ENCODE measurements at places on chromosomes 1 and 21. TPM values are rescaled to one million over a fixed set of nuclear protein-coding genes. Genes with fewer than 3 reads are reported as not detected.

The EPHB2 gene
- 12.4 TPM for total RNA-seq

The SYT2 gene
- not detected for total RNA-seq

The RNU1-2 gene
- total RNA-seq, result not detected

The IPP gene
- 6.8 TPM for total RNA-seq

The KRTAP19-1 gene
- total RNA-seq, result not detected

The MYBPHL gene
- total RNA-seq, result not detected

The CA14 gene
- total RNA-seq, result not detected

The MIXL1 gene
- not detected for total RNA-seq

The RNASEL gene
- 2.9 TPM for total RNA-seq

The TNFRSF8 gene
- total RNA-seq, result not detected

The KLHL21 gene
- total RNA-seq, result 15.8 TPM
